ENCODE measurements at places on chromosomes 6 and 20. TPM values are rescaled to one million over a fixed set of nuclear protein-coding genes. Genes with fewer than 3 reads are reported as not detected.

GRCh38 chr6:10421921-10422736 is 7.3 kb upstream of the TFAP2A start:
- peaks cover 34% of the 10 kb centered on the region for H3K4me1 ChIP-seq
- H3K36me3 ChIP-seq = no peaks in the 10 kb centered on the region
- peaks cover 43% of the 10 kb centered on the region for H3K27me3 ChIP-seq

Gene NQO2
- 58.8 TPM for total RNA-seq

DNA sequence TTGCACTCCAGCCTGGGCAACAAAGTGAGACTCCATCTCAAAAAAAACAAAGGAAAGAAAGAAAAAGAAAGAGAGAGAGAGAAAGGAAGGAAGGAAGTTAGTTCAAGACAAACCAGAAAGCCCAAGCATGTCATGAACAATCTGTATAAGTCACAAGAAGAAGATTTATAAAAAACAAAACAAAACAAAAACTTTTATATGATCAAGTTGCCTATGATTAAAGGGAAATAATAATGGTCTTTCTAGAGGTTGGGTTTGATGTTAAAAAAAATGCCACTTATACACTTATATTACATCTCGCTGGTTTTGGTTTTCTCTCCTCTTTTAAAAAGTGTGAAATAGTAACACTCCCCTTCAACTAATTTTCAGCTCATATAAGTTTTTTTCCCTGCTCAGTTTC is 146.2 kb upstream of the CARMIL1 start:
- no peak overlapping the region for H3K4me3 ChIP-seq
- H3K36me3 ChIP-seq = peaks cover 4% of the 10 kb centered on the region
- peaks cover 8% of the 10 kb centered on the region for H3K4me1 ChIP-seq
- H3K27ac ChIP-seq = no peak overlapping the region

Gene RCAN2
- total RNA-seq = 17.0 TPM

DNA sequence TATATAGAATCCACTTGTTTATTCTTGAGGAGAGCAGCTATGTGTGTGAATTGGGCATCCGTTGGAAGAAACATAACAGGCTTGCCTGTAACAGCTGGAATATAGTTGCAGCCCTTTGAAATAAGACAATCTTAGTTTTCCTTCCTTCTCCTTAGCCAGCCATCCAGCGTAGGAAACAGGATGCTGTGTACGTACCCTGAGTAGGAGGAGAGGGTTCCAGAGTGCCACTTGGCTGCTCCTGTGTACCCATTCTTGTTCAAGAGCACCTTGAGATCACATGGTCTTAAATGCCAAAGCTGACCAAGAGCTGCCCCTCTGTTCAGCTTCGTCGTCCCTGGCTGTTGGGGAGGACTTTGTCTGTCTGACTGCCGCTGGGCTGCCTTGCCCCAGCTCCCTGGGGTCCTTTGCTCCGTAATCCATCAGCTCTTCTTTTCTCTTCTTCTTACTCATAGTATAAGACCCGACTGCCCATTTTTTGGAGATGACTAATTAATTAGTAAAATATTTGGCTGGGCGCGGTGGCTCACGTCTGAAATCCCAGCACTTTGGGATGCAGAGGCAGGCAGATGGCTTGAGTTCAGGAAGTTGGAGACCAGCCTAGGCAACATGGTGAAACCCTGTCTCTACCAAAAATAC is 49.0 kb downstream of the RREB1 start:
- peaks cover 2% of the 10 kb centered on the region for H3K27me3 ChIP-seq
- H3K27ac ChIP-seq = no peak overlapping the region
- no peak for DNase-seq
- H3K4me1 ChIP-seq = peaks cover 53% of the 10 kb centered on the region
- no peak overlapping the region for H3K4me3 ChIP-seq

Gene MYLK4
- total RNA-seq = 0.97 TPM

Data from endothelial cell (in vitro differentiated cells).